ENCODE measurements at places on chromosomes 12 and 14.
A peak's percentile ranks its signal among the peaks of the same experiment; 100 is the strongest.

- no peak for DNase-seq
These were observed 253.1 kb upstream of the PELI2 start for GRCh38 chr14:55864890-55865655.

DNA sequence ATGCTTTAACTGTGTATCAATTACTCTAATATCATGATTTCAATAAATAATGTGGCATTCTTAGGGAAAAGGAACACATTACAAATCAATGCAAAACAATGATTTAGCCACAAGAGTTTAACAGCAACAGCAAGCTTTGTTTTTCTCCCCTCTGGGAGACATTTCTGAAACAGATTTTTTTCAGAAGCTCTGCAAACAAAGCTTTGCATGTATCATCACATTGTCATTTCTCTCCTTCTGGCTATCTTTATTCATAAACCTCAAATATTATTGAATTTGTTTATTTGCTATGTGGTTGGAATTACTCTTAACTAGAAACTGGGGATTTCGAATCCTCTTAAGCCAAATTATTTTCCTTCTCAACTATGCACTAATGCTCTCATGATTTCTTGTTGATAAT is 278.4 kb upstream of the ATXN7L3B start:
- DNase-seq, result no peak

- no peak for DNase-seq
These were observed 158.1 kb upstream of the FOXG1 start for GRCh38 chr14:28608443-28608842.

GRCh38 chr14:77908847-77909246 is 108.9 kb downstream of the ADCK1 start:
- no peak for DNase-seq

- DNase-seq, result peak; percentile 24
These were observed 49.5 kb downstream of the ATP2A2 start for GRCh38 chr12:110330544-110330943.

DNA sequence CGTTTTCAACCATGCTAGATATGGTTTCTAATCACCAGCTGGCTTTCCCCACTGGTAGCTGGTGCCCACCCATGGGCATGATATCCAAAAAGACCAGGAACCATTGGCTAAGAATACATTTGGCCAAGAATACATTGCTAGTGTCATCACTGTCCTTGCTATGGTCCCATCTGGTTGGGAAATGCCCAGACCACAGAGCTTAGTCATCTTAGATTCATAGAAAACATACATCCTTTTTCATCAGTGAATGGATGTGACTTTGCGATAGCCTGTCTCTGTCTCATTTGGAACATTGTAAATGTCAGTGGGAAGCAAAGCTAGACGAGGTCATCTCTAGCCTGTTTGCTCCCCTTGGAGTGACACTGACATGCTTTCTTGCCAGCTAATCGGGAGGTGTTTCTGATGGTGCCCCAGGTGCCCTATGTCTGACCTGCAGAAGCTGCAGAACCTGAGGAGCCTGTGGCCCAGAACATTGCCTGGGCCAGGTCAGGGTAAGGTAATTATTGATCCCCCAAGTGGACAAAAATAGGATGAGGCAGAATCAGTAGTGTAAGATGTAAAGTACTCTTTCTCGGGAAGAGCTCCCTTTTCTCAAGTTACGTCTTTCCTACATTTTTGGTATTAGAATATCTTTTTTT is 194.8 kb downstream of the SLC41A2 start:
- DNase-seq, result peak; percentile 93

DNA sequence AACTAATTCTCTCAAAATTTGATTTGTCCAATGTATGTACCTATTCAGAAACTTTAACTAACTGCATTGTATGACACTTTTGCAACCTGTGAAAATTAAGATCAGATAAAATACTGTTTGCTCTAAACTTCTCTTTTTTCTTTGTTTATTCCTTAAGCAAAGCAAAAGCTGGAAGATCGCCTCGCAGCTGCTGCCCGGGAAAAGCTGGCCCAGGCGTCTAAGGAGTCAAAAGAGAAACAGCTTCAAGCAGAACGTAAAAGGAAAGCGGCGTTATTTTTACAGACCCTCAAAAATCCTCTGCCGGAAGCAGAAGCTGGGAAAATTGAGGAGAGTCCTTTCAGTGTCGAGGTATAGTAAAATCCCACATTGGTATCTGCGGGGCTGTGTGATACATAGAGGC is 55.1 kb downstream of the SFSWAP start:
- no peak for DNase-seq

DNA sequence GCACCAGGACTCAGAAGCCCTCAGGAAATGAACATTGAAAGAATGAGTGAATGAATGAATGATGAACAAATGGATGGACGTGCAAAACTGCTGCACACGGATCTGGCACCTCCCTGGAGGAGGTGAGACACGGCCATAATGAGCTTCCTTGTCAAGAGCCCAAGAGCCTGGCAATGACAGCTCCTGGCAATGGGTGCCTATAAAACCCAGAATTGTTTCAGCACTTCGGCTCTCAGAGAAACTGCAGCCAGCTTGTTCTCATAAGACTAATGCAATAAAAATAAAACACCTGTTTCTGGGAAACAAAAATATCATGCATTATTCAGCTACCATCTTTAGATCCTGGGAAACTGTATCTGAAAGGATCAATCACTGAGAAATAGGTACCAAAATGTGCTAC is 200.5 kb upstream of the SFSWAP start:
- DNase-seq, result no peak

- peak; percentile 64 for DNase-seq
These were observed 64.1 kb downstream of the RAD51B start for GRCh38 chr14:67883717-67884116.

DNA sequence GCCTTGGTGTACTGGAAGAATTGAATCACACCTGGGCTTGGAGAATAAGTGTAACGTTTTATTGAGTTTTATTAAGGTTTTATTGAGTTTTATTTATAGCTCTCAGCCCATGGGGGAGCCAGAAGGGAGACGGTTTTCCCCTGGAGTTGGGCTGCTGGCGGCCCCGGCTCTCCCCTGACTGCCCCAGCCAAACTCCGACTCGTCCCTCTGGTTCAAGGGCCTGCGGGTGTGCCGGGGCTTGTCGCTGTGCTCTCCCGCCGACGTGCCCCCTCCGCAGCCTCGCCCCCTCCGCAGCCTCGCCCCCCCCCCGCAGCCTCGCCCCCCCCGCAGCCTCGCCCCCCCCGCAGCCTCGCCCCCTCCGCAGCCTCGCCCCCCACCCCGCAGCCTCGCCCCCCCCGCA is 326.1 kb upstream of the RTL1 start:
- no peak for DNase-seq

- DNase-seq, result no peak
These were observed 28.6 kb upstream of the TBC1D15 start for GRCh38 chr12:71810921-71811320.

- DNase-seq, result no peak
These were observed 41.0 kb downstream of the HECTD4 start for GRCh38 chr12:112341046-112341825.

DNA sequence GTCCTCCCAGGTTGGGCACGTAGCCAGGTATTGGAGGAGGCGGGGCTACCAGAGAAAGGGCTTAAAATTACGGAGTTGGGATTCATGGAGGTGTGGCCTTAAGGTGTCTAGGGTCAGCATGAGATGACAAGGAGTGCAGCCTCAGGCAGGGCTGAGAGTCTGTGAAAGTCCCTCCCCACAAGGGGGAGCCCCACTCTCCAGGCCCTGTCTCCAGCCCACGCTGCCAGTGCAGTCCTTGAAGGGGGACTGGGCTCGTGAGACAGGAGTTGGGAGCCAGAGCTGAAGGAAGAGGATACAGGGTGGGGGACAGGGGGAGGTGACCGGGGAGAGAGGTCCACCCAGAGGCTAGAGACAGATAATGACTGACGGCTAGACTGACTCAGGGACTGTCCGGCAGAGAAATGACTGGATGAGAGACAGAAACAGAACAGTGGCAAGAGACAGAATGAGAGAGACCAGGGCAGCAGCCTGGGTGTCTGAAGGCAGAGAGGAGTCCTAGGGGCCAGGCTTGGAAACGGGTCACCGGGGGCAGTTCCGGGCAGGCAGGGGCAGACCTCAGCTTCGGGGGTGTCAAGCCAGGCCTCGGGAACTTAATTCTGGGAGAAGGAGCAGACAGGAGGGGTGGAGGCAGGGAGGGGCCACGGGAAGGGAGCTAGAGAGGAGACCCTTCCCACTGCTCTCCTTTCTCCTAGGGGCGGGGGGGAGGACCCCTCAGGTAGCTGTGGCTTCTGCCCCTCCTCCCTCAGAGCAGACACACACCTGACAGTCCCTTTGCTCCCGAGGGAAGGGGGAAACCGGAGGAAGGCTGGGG is 970 bp downstream of the CDH24 start:
- DNase-seq, result peak; percentile 89

DNA sequence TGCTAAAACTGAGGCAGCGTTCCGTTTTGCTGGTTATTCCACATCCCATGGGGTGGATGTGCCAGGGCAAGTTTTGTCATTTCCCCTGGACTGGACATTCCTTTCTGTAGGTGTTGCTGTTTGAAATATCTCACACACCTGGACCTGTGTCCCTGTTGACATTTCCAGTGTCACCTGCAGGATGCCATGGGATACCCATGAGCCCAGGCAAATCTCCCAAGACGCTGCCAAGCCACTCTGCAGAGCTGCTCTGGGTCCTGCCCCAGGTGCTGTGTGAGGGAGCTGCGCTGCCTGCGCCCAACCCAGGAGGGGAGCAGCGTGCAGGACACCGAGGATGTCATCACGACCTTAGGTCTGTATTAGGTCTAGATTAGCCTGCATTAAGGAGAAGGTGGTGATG is 5.2 kb upstream of the PACS2 start:
- no peak for DNase-seq
